ENCODE measurements at places on chromosomes 16 and 17.

DNA sequence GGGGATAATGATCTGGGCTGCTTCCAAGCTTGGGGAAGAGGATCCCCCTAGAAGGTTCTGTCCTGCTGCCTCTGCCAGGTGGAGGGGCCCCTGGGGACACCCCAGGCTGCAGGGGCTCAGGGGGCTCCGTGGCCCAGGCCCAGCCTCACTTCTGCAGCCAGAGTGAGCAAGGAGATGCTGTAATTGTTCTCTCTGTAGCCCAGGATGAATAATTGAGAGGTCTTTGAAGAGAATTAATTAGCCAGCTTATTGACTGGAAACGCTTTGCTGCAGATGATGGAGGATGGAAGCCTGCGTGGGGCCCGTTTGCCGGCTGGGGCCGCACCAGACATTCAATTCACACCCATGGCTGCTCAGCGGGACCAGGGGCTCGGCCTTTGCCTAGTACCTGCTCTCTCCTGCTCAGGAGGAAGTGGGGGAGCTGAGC is 38.5 kb downstream of the TMEM235 start:
- DNase-seq: no peak

GRCh38 chr16:30615358-30616091 is 5.3 kb upstream of the ZNF689 start:
- no peak for DNase-seq

- DNase-seq: no peak
Observed at GRCh38 chr16:89039756-89040155, 53.9 kb upstream of the ACSF3 start.

DNA sequence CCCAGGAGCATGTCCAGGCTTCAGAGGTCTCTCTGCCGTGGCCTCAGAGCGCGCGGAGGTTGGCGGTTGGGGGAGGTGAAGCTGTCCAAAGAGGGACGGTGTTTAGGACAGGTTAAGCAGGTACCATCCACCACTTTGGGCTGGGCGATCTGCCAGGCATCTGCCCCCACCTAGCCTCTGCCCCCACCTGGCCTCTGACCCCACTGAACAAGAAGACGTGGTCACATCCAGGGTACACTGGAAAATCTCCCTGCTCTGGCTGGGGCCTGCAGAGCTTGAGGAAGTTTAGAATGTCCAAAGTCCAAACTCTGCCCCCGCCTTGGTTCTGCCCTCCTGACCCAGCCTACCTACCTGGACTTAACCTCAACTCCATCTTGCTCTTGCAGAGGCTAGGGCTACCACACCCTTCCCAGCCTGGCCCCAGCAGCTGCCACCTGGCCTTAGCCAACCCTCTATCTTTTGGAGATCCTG is 1.6 kb downstream of the ITGA3 start:
- no peak for DNase-seq

GRCh38 chr16:808085-808386 is 7.5 kb upstream of the GNG13 start:
- no peak for DNase-seq

GRCh38 chr16:1579214-1579613 is 32.7 kb downstream of the IFT140 start:
- DNase-seq: no peak

- DNase-seq: no peak
Observed at GRCh38 chr16:79083508-79084299, 516.8 kb downstream of the MAF start.

- no peak for DNase-seq
Observed at GRCh38 chr16:9027070-9027799, 63.5 kb upstream of the USP7 start.

GRCh38 chr17:29617481-29618271 is 5.0 kb downstream of the CORO6 start:
- DNase-seq: peak; percentile 70

- no peak for DNase-seq
Observed at GRCh38 chr17:71033336-71033735, 864.0 kb downstream of the KCNJ2 start.

DNA sequence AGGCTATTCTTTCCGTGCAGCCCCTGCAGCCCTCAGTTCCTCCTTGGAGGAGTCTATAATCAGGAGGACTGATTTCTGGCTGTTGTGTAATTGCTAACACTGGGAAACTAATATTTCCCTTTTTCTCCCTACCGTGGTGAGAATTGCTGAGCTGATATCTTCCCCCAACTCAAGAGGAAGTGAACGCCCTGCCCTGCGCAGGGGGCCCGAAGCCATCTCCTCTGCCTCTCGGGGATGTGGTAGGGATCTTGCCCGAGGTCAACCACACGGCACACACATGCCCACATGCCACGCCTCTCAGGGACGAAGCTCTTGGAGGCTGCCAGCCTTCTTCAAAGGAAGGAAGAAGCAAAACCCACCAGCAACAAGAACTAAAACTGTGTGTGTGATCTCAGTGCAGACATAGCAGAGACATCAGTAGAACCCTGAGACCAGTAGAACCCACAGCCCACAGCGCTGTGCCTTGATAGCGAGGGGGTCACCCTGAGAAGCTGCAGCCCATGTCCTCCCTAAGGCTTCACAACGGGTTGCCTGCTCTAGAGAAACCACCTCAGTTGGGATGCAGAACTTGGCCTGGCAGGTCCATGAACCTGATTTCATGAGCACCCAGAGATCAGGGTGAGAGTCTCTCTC is 8.9 kb upstream of the ULK2 start:
- peak; percentile 16 for DNase-seq

GRCh38 chr17:40931311-40931710 is 6.1 kb downstream of the KRT23 start:
- DNase-seq: no peak

- no peak for DNase-seq
Observed at GRCh38 chr16:74252329-74252728, 44.3 kb upstream of the PSMD7 start.

- DNase-seq: no peak
Observed at GRCh38 chr16:3861808-3862451, 18.6 kb downstream of the CREBBP start.

- DNase-seq: no peak
Observed at GRCh38 chr17:33175562-33175961, 117.5 kb downstream of the ASIC2 start.

- no peak for DNase-seq
Observed at GRCh38 chr16:11131706-11132105, 124.3 kb downstream of the SOCS1 start.

- DNase-seq: peak; percentile 98
Observed at GRCh38 chr17:8153957-8154607, 1.9 kb upstream of the PER1 start.

- DNase-seq: peak; percentile 54
Observed at GRCh38 chr16:9091867-9092281, 430 bp downstream of the HAPSTR1 start.

DNA sequence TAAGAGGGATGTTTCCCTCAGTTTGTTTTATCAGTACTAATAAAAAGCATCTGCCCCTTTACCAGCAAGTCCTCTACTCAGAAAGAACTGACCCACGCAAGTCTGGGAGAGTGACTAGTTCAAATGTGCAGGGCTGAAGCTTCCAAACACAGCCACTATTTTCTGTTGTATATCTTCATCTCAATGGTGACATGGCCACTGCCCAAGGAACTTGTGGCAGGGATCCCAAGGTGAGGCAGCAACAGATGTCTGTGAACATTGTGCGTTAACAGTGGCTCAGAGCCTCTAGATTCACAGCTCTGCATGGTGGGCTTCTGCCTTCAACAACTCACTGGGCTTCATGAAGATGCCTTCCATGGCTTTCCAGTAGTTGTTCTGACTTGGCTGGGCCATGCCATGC is 3.7 kb upstream of the BLTP2 start:
- DNase-seq: no peak

GRCh38 chr17:37779554-37779953 is 34.7 kb upstream of the HNF1B start:
- DNase-seq: no peak

DNA sequence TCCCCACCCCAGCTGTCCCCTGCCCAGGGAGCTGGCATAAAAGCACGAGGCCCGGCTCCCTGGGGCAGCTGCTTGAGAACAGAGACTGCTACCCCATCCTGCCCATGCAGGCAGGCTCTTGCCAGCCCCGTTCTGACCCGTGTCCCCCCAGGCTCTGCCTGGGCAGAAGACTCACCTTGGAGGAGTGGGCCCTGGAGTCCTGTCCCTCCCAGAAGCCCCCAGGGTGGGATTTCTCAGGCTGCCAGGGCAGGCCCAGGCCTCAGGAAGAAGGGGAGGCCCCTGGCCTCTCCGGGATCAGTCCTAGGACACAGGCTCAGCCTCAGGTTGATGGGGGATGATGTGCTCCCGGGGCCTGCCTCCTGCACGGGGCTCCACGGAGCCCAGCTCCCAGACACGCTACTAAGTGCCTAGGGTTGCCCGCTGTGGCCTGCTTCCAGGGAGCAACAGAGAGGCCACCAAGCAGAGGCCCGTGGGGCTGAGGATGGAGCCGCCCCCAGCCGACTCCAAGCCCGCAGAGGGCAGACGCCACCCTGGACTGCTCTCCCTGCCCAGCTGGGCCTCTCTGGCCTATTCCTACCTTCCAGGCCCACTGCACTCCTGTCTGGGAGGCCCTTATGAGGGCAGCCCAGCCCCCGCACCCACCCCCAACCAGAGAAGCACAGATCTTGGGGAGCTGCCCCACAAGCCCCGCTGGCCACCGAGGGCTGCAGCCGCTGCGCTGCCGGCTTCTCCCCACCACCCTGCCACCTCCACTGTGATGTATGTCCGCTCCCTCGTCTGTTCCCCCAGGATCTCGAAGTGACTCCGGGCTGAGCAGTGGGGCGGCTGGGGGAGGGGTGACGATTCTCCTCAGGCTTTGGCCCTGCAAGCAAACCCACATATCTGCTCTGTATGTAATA is 1.7 kb downstream of the NME3 start:
- DNase-seq: no peak

- no peak for DNase-seq
Observed at GRCh38 chr16:19410435-19411171, 7.1 kb upstream of the TMC5 start.

DNA sequence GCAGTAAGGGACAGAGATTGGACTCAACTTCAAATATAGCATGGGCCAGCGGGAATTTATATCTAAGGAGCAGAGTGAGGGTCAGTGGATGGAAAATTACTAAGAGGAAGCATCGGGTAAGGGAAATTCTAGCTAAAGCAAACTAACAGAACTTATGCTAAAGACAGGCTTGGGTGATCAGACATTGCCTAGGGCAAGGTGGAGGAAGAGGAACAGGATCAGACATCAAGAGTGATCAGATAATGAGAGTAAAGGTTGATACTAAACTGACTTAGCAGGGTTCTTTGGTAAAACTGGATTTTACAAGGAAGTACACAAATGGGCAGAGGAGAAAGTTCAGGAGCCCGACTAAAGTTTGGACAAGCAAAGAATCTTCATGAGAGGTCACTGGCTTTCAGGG is 86.3 kb upstream of the TOM1L1 start:
- no peak for DNase-seq

DNA sequence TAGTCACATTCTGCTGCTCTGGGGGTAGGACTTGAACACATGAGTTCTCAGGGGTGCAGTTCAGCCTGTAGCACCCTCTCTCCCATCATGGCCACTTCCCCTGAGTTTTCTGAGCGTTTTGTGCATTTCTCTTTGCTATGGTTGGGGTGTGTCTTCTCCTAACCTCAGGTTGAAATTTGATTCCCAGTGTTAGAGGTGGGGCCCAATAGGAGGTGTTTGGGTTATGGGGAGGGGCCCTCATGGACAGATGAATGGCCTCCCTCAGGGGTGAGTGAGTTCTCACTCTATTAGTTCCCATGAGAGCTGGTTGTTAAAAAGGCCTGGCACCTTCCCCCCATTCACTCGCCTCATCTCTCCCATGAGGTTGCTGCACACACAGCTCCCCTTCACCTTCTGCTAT is 101.1 kb downstream of the FOXL1 start:
- no peak for DNase-seq

- no peak for DNase-seq
Observed at GRCh38 chr17:31398381-31399311, 7.2 kb downstream of the RAB11FIP4 start.

- DNase-seq: no peak
Observed at GRCh38 chr17:75831032-75831571, 13.1 kb downstream of the UNC13D start.

DNA sequence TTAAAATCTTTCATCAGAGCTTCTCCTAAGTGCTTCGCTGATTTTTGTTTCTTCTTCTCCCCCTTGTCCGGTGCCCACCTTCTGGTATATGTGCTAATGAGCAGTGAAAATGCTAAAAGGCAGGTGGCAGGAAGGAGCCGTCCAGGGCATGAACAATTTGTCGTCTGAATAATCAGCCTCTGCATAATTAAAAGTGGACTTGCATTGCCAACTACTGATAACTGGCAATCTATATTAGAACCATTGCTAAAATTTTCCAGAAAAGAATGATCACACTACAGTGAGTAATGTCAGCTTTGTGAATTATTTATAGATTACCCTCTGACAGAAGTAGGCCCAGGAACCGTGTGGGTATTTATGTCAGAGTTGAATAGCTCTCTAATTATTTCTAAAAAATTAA is 28.1 kb downstream of the SERPINF1 start:
- no peak for DNase-seq

DNA sequence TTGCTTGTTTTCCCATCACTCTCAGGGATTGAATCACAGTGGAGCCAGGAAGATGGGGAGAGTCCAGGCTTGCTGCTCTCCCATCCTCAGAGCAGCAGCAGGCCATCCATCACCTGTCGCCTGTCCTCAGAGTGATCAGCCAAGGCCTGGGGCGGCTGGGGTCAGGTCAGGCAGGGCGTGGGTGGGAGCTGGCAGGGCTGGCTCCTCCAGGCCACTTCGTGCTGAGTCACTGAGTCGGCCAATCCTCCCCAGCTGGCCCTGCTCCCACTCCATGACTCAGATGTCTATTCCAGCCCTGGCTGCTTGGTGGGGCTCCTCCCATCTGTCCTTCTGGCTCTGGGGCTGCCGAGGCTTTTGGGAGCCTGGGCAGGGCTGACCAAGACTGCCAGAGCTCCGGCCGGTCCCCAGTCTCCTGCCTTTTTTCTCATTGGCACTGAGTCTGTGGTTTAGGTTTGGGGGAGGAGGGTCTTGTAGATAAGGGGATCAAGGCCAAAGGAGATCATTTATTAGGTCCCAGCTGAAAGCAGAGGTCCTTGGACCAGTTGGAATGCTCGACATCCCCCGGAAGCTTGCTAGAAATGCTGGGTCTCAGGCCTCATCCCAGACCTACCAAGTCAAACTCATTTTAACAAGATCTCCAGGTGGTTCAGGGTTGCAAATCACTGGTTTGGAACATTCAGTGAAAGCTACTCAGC is 72.7 kb downstream of the ABCC1 start:
- peak; percentile 84 for DNase-seq

Measured in occipital lobe (tissue), 3 donors.